ENCODE measurements at places on chromosomes 6 and 20. TPM values are rescaled to one million over a fixed set of nuclear protein-coding genes. Genes with fewer than 3 reads are reported as not detected.

DNA sequence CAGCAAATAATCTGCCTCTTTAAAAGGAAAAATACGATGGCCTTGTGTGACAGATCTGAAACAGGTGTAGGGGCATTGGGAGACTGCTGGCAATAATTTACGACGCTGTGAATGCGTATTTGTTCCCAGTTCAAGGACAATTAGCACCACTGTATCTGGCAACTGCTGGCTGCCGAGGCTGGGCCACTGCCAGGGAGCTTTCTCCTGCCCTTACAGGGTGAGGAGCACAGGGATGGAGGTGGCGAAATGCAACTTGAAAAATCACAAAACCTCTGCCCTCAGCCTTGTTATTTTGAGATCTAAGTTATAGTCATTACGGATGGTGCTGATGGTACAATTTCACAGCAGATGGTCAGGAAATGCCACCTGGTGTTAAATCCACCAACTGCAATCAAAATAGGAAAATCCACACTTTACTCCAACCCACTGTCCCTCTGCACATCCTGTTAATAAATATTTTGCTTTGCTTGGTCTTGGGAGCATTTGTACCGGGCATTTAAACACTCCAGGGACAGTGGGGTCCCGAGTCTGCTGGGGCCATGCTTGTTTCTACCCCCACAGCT, 6.4 kb downstream of the MYLK4 start:
- no peak for DNase-seq

DNA sequence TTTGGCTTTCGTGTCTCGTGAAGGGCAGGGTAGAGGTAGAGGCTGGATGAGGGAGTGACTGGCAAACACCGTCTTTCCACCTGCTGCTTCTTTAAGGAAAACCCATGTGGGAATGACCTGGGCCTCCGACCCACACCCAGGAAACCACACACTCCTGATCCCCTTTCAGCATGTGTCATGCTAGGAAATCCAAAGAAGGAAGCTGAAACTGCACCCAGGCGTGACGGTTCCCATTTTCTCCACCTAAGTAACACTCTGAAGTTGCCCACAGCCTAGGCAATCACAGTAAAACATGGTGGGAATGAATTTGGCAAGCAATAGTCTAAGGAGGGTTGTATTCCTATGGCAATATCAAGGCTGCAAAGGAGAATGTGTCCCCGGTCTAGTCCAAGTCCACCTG, 538.4 kb upstream of the NOX3 start:
- no peak for DNase-seq

DNA sequence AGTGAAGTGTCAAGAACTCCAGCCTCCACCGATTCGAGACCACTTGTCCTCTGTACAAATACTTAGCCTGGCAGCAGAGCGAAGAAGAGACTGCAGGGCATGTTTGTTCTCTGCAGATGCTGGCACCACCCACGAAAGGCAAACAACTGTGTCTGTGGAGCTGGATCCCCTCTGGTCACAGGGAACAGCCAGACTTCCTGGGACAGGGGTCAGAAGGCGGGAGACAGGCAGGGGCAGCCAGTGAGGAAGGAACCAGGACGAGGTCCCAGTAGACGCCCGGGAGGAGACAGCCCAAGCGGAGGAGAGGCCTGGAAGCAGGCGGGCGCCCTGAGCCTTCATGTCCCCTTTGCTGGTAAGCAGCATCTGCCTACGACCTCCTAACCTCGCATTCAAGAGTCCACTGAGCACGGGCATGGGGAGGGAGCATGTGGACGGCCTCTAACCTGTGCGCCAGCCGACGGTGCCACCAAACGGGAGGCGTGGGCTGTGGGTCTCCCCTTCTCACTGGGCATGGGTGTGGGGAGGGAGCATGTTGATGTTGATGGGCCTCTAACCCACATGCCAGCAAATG, 265.5 kb downstream of the DLL1 start:
- DNase-seq = no peak

GRCh38 chr20:8183526-8183925, 51.5 kb downstream of the PLCB1 start:
- DNase-seq = no peak

- DNase-seq = no peak
These were observed 101.2 kb upstream of the TRAF3IP2 start for GRCh38 chr6:111706841-111707391.

DNA sequence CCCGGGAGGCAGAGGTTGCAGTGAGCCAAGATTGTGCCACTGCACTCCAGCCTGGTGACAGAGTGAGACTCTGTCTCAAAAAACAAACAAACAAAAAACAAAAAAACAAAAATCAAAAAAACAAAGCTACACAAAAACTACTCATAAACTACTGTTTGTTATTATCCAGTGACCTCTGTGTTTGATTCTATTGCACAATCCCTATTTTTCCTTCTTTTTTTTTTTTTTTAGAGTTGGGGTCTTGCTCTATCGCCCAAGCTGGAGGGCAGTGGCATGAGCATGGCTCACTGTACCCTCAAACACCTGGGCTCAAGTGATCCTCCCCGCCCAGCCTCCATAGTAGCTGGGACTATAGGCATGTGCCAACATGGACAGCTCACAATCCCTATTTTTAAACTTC, 92.7 kb downstream of the FAM217A start:
- no peak for DNase-seq

DNA sequence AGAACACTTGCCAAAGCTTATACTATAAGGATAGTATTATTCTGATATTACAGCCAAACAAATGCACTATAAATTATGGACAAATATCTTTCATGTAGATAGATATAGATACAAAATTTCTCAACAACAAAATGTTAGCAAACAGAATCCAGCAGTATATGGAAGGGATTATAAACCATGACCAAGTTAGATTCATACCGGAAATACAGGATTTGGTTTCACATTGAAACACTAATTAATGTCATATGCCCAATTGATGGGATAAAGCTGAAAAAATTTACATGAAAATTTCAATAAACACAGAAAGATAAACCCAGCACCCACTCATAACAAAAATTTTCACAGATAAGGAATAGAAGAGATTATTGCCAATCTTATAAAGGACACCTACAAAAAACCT, 770.3 kb upstream of the SLC35B3 start:
- no peak for DNase-seq

DNA sequence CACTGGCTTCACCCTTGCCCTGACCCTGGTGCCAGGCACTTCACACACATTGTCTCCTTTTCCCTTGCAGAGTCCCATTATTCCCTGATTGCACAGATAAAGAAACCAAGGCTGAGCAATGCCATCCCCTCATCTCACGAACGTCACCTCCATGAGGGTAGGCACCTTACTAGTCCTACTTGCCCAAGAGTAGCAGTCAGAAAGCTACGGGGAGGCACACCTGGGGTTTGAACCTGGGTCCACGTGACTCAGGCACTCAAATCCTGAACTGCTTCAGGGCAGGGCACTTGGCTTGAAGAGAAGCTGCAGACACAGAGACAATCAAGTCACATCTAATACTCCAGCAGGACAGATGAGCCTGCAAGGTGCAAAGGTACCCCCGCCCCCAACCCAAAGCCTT, 1.9 kb downstream of the BCAS1 start:
- no peak for DNase-seq

GRCh38 chr6:33280539-33280938, 3.6 kb downstream of the B3GALT4 start:
- DNase-seq = no peak

GRCh38 chr20:20740541-20740940, 28.1 kb upstream of the RALGAPA2 start:
- DNase-seq = no peak

DNA sequence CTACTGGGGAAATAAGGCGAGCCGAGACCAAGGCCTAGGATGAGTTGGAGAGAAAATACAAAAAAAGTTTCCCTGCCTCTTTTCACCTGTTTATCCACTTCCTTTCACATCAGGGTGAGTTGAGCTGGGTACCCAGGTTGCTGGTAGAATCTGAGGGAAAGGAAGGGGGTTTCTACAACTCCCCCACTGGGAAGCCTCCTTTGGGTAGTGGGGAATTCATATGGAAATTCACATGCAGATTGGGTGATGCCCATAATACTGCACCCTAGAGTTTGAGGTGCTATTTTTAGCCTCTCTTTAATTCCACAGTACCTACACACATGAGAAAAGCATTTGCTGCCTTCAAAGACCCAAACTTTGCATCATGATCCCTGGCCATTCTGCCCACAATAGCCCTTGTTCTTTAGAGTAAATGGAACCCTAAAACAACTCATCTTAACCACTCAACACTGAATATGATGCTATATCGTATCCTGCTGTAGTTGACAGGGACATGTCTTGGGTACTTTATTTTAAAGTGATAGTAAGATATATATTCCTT, 2.7 kb downstream of the OSTM1 start:
- no peak for DNase-seq

DNA sequence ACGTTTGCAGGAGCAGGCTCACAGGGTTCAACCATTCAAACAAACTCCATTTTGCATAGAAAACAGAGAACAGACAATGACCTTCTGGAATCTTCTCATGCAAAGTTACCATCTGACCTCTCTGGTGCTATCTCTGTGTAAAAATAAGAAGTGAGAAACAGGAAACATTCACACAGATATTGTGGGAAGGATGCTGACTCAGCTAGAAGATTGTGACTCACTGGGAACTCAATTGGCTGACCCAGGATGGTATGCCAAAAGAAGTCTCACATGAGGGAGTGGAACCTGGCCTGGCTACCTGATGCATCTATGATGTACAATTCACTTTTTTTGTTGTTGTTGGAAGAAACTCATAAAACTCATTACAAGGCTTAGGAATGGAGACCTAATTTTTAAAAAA, 61.1 kb upstream of the TBX18 start:
- no peak for DNase-seq

DNA sequence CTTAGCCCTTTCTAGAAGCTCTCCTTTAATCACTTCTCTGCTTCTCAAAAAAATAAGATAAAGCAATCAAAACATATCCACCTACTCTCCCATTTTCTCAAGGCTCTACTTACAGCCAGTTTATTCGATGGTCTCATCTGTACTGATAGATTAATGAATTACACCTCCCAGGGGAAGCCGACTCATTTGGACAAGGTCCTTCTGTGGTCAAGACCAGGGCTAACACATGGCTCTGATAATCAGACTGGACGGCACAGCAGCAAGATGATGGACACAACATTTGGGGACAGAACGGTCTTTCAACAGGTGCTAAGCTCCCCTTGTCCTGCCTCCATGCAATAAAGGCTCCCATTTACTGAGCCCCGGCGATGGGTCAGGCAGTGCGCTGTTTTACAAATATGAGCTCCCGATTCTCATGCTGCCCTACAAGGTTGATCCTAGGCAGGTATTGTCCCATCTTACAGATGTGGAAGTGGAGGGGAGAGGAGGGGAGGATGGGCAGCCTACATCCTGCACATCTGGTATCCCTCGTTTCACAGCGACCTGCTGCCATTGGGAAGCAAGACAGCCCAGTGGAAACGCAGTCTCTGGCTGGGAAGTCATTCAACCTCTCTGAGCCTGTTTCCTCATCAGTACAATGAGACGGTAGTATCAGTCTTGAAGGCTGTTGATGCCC, 15.7 kb downstream of the CPNE5 start:
- no peak for DNase-seq

The EPM2A gene
- 17.6 TPM for total RNA-seq

DNA sequence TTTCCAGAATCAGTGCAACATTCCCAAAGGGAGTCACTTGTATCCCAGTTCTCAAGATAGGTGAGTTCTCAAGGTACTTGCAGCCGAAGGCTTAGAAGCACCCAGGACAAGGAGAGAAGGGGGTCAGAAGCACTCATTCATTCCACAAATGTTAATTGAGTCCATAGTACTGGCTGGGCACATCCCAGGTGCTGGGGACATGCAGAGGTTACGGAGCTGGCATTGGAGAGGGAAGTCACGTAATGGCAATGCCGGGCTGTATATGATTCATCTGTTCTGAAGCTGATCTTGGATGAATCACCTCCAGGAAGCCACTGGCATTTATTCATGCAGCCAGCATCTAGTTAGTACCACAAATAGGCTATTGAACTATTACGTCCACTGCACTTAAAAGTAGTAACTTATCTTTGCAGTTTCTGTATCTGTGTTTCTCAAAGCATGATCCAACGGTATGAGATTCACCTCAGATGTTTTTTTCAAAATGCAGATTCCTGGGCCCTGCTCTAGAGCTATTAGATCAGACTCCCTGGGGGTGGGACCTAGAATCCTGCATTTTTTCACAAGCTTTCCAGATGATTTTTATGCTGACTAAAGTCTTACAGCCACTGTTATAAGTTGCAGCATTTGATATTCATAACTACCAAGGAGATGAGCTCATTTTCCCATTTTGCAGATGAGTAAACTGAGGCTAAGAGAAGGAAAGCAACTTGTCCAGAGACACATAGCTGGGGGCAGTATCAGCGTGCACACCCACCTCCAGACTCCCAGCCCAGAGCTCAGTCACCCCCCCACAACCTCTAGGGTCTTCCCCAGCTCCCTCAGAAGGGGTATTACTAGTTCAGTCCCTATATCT, 44.1 kb upstream of the ID1 start:
- DNase-seq = no peak

DNA sequence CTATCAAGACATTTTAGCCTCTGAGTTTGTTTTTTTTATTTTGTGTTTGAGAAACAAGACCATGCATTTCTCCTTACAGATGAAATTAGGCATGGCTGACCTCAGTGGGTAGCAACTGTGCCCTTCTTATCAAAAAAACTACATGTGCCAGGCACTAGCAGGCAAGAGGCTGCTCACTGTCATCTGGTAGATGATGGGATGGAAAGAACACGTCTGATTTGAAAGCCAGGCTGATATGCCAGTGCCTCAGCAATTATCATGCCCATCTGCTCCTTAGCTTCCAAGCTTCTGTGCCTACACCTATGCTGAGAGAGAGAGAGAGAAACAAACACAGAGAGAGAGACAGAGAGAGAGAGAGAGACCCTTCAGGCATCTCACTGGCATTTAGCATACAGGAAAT, 149.9 kb downstream of the C6orf118 start:
- no peak for DNase-seq

The SLPI gene
- not detected for total RNA-seq

GRCh38 chr6:154329350-154330170, 27.0 kb downstream of the IPCEF1 start:
- no peak for DNase-seq

GRCh38 chr20:53748176-53748575, 154.5 kb upstream of the ZNF217 start:
- DNase-seq = no peak

- no peak for DNase-seq
These were observed 25.1 kb downstream of the ZC3H12D start for GRCh38 chr6:149459761-149460160.

DNA sequence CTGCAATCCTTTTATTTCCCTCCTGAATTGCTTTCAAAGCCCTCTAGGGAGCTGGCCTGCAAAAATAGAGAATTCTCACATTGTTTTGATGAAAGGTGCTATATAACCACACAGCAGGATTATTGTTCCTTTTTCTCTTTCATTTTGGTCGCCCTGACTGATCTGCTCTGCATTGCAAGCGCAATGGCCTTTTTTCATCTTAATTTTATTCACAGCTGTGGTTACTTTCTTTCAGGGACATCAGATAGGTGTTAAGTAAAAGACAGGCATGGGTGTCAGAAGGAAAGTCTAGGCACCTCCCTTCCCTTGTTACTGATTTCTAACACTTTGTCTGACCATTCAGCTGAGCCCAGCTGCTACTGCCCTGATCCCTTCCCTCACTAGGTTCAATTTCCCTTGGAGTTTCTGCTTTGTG, 850.5 kb upstream of the MAP3K7 start:
- DNase-seq = no peak

- DNase-seq = no peak
These were observed 17.1 kb upstream of the SMIM13 start for GRCh38 chr6:11076540-11076939.

The IL17F gene
- not detected for total RNA-seq

The DEF6 gene
- 0.52 TPM for total RNA-seq

- no peak for DNase-seq
These were observed 2.5 kb downstream of the CNR1 start for GRCh38 chr6:88163616-88164015.

The C20orf204 gene
- 1.3 TPM for total RNA-seq
